Activated naive CD4-positive, alpha-beta T cell treated with Interleukin-2 at 50 U/mL for 16 hours (primary cell): ENCODE measurements at places on chromosomes 4 and X.

DNA sequence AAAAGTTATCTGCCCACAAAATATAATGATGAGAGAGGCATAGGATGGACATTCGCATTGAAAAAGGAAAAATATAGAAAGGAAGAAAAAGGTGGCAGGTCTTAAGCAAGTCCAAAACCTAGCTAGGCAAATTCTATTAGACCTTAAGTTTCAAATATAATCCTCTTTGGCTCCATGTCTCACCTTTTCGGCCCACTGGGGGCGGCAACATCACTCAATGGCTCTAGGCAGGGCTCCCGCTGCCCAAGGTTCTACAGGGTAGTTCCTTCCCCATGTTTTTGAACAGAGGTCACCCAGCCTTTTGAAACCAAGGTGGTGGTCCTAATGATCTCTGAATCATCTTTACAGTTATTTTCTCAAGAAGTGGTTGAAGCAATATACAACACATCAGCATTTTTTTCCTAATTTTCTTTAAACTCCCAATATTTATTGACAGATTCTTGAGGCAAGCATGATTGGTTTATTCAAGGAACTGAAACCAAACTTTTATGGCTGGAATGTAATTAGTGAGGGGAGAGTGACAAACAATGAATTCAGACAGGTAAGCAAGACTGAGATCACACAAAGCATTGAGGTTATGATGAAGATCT lies 309.4 kb downstream of the ANTXR2 start:
- DNase-seq, result no peak

GRCh38 chr4:184450045-184450444 lies 24.3 kb downstream of the IRF2 start:
- no peak for DNase-seq

DNA sequence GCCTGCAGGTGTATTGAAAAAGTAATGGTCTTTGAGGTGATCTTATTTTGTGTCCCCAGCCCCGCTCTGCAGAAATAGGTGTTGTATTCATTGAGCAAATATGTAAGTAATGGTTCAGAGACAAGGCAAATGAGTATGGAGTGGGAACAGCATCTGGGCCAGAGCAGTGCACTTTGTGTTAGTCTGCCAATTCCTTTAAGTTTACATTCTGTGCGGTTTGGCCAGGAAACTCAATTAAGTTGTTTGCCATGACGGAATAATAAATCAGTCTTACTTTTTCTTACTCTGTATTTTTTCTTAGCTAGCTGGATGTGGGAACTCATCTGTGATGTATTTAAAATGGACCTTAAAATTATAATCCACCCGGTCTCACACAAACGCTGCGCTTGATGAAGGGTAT lies 12.6 kb downstream of the DCLK2 start:
- no peak for DNase-seq

- peak; percentile 24 for DNase-seq
Measured at GRCh38 chr4:113446019-113446418, 315.5 kb downstream of the CAMK2D start.

- DNase-seq, result no peak
Measured at GRCh38 chr4:13089659-13089998, 394.5 kb downstream of the RAB28 start.

GRCh38 chr4:14368391-14368790 lies 633.9 kb upstream of the CPEB2 start:
- DNase-seq, result no peak

DNA sequence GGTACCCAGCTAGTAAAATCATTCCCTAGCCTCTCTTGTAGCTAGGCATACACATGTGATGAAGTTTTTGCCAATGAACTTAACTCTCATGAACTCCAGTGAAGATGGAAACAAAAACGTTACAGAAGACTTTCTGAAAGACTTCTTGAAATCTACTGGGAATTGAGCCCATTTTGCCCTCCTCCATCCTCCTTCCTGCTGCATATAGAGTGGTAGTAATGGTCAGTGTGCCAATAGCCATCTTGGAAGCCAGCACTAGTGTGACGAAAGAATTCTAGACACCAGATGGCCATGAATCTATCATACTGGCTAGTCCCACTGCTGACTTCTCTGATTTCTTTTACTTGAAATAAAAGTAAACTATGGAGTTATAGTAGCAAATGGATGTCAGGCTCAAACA lies 30.9 kb upstream of the PPA2 start:
- no peak for DNase-seq

DNA sequence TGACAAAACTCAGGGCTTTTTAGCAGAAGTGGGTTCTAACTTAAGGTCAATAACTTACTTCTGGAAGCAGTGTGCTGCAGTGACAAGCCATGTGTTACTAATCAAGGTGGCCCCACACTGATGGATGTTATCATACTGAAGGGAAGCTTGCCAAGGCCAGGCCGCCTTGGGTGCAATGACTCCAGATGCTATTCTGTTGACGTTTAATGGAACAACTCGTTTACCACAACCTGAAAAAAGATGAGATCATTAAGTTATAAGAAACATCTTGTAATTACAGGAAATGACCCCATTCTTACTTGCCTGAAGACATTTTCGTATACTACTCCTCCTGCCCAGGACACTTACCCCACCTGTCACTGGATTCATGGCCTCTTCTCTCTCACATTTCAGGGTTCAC lies 38.9 kb upstream of the TMPRSS11D start:
- no peak for DNase-seq

DNA sequence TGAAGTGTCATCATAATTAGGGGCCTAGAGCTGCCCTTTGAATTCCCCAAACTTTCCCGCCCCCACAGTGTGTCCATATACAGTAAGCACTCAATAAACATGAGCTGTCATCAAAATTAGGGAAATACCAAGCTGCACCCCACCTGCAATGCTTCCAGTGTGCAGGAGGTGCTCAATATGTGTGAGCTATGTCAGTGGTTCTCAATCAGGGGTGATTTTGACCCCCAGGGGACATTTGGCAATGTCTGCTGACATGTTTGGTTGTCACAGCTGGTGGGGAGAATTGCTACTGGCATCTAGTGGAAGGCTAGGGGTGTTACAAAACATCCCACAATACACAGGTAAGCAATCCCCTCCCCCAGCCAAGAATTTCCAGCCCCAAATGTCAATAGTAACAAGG lies 748 bp downstream of the CFP start:
- no peak for DNase-seq

GRCh38 chr4:78581618-78582017 lies 30.0 kb downstream of the ANXA3 start:
- no peak for DNase-seq

DNA sequence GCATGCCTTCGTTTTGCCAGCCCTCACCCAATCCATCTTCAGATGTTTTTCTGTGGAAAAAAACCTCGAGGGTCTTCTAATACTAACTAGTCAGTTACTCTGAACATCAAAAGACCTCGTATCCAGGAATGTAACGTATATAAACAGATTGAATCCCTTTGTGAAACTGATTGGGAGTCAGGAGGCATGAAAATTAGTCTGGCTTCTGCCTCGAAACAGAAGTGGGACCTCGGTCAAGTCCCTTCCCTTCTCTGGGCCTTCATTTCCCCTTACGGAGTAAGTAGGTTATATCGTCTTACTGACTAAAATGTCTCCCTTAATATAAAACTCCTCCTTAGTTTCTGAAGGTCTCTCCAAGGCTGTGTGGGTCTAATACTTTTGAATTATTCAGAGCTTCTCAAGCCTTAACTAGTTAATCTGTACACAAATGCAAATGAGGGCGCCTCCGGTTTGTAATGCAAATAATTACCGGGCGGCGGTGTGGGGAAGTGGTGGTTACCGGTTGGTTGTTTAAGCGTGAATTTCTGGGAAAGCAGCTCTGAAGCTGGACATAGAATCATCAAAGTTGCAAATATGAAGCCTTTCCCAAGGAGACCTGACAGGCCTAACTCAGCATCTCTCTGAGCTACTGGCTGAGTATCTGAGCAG lies 11.4 kb upstream of the NKRF start:
- DNase-seq, result no peak

DNA sequence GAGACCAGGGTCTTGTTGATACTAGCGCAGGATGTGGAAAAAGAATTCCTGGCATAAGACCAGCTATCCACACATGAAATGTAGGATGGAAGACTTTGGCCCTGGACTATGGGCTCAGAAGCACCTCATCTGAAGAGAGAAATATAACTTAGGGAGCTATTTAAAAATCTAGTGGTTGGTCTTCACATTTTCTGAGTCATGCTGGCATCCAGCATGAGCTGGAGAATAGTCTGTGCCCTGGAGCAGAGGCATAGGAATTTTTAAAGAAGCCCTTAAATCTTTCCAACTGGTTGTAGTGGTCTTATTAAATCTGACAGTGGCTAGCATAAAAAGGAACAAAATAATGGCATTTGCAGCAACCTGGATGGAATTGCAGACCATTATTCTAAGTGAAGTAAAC lies 86.3 kb downstream of the SMARCA5 start:
- DNase-seq, result no peak

GRCh38 chrX:28589046-28589445 lies 1.8 kb downstream of the IL1RAPL1 start:
- no peak for DNase-seq

DNA sequence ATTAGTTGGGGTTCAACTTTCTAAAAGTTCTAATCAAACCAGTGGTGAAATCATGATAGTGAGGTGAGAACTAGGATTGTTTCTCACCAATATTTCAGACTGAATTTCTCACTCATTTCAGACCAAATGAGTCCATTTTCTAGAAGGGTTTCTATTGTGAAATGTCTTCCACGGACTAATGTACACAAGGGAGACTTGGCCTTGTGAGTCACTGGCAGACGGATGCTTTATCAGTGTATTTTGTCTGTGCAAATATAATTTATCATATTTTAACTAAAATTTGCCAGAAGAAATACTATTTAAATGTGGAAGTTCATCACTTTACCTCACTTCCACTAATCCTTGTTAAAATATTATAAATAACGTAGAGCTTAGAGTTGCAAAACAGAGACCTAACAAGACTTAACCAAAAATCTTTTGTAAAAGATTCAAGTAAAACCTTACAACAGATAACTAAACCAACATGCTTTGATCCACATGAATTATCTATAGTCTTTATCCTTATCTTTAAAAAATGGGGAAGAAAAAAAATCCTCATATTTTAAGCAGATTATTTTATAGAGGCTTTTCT lies 506.0 kb upstream of the FAM241A start:
- DNase-seq, result no peak

- DNase-seq, result no peak
Measured at GRCh38 chrX:55524487-55524886, 34.8 kb upstream of the USP51 start.

DNA sequence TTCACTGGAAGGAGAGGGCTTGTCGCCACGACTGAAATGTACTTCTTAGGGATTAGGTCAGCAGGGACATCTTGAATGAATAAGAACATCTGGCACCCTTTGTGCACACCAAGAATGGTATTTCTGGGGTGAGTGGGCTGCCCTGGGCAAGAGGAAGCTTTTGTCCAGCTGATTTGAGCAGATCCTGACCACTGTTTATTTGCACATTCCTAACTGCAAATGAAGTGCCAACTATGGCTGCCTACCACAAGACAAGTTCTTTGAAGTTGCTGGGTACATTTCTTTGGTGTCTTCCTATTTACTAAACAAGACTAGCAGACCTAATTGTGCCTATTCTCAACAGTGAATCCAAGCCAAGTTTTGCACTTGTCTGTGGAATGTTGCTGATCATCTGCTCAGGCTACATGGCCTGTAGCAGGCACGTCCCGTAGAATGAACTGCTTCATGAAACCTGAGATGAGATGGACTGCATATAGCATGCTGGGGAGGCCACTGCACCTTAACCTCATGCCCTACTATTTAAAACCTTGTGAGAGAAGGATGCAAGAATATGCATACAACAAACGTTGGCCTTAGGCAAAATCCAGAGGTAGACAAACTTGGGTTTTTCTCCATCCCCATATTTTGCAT lies 45.0 kb downstream of the PIR start:
- DNase-seq, result no peak

GRCh38 chr4:15414551-15415091 lies 13.2 kb upstream of the C1QTNF7 start:
- no peak for DNase-seq

DNA sequence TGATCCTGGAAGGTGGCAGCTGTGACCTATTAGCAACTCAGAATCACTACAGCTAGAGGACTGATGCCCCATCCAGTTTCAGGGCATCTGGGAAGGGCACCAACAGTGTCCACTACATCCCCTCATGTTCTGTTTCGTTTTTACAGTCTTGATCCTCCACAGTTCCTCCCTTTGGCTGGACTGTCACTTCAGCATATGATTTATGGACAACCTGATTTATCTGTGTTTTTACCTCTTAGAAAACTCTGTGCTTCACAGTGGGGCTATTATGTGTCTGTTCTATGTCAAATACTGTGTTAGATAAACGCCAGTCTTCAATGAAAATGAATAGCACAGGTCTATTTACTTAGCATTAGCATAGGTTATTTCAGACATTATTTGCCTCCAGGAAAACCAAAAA lies 63.1 kb upstream of the GRPR start:
- no peak for DNase-seq

DNA sequence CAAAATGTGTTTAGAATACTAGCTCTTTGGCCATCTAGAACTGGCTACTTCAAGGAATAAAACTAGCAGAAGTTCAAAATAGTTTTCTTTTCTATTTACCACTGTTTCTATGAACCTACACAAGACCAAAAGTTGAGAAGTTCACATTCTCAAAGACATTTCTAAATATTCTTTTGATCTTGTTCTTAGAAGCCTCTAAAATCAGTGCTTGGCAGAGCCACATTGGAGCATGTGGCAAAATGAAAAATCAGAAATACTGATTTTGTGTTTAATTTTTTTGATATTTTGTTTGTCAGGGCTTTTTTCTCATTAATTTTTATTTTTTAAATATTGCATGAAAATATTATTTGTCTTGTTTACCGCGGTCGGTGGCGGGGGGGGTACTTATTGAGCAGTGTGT lies 853.8 kb upstream of the INTU start:
- DNase-seq, result no peak

- no peak for DNase-seq
Measured at GRCh38 chr4:85697854-85698253, 222.9 kb downstream of the ARHGAP24 start.

DNA sequence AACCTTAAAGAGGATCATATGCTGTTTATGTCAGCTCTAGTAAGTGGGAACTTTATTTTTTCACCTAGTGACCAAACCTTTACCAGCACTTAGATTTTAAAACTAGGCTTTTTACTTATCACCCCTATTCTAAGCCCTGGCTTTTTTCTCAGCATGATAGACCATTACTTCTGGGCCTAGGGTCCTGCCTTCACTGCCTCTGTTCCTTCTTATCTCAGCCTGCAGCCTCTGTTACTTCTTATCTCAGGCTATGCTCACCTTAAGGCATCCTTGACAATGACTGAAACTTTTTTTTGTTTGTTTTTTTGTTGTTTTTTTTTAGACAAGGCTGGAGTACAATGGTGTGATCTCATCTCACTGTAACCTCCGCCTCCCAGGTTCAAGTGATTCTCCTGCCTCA lies 59.6 kb downstream of the TMEM154 start:
- DNase-seq, result no peak

- no peak for DNase-seq
Measured at GRCh38 chrX:11124112-11124511, 13.0 kb downstream of the HCCS start.

- no peak for DNase-seq
Measured at GRCh38 chrX:123994730-123995129, 33.2 kb downstream of the STAG2 start.

DNA sequence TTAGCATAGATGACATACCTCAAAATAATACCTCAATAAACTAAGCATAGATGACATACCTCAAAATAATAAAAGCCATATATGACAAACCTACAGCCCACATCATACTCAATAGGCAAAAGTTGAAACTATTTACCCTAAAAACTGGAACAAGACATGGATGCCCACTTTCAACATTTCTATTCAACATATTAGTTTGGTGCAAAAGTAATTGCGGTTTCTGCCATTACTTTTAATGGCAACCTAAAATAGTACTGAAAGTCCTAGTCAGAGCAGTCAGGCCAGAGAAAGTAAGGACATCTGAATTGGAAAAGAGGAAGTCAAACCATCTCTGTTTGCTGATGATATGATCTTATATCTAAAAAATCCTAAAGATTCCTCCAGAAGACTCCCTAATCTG lies 250.4 kb downstream of the RAB28 start:
- DNase-seq, result no peak
